ENCODE measurements at places on chromosomes 1 and 21.

- no peak for DNase-seq
Observed at GRCh38 chr1:47580451-47580995, 142.7 kb downstream of the FOXD2 start.

GRCh38 chr1:18855573-18855972 lies 3.9 kb downstream of the TAS1R2 start:
- DNase-seq: no peak

DNA sequence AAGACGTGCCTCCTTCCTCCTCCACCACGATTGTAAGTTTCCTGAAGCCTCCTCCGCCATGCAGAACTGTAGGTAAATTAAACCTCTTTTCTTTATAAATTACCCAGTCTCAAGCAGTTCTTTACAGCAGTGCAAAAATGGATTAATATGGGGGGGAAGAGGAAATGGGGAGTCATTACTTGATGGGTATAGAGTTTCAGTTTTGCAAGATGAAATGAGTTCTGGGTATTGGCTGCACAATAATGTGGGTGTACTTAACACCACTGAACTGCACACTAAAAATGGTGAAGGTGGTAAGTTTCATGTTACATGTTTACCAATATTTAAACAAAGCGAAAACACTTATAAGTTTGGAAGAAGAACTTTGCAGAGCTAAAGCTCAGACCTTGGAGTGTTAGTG lies 24.3 kb upstream of the DISP1 start:
- no peak for DNase-seq

GRCh38 chr1:104878203-104878909 lies 1128.7 kb downstream of the AMY1C start:
- DNase-seq: no peak

- no peak for DNase-seq
Observed at GRCh38 chr21:45261093-45261492, 26.6 kb downstream of the POFUT2 start.

- no peak for DNase-seq
Observed at GRCh38 chr1:63640633-63641567, 47.7 kb downstream of the PGM1 start.

GRCh38 chr1:226029093-226029496 lies 30.0 kb upstream of the SDE2 start:
- no peak for DNase-seq

DNA sequence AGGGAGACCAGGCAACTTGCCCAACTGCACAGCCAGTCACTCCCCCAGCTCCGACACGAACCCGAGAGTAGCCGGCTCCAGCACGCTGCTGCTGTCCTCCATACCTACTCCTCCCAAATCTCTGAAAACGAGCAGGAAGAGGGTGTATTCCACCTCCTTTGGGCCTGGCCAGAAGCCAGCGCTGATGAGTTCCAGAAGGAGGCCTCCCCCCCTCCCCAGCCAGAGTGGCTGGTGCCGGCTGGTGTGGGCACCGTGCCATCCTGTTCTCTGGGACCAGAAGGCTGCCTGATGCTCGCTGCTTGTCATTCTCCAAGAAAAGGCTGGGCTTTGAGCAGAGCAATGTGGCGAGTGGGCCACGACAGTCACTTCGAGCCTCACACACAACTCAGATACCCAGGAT lies 22.2 kb downstream of the KCNN3 start:
- DNase-seq: no peak

- DNase-seq: no peak
Observed at GRCh38 chr1:8883491-8883890, 5.0 kb upstream of the ENO1 start.

Data from forelimb muscle (tissue), 1 donor.